ENCODE measurements at places on chromosomes 6 and 20.

DNA sequence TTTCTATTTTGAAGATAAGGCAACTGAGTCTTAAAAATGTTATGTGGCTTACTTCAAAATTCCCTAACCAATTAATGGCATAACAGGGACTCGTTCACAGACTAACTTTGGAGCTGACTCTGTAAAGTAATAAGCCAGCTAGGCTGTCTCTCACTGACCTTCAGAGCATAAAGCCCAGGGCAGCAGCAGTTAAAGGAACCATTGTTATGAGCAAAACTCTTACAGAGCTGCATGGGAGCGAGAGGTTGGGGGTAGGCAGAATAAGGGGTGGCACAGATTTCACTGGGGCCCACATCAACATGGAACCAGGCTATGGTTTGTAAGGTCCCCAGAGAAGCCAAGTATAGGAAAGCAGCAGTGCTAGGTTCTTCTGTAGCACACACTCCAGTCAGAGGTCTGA is 637.8 kb downstream of the RFPL4B start:
- no peak for DNase-seq

GRCh38 chr6:34317882-34318498 is 69.2 kb upstream of the SMIM29 start:
- DNase-seq: no peak

- DNase-seq: no peak
Measured at GRCh38 chr6:116266803-116267202, 12.9 kb downstream of the TSPYL1 start.

DNA sequence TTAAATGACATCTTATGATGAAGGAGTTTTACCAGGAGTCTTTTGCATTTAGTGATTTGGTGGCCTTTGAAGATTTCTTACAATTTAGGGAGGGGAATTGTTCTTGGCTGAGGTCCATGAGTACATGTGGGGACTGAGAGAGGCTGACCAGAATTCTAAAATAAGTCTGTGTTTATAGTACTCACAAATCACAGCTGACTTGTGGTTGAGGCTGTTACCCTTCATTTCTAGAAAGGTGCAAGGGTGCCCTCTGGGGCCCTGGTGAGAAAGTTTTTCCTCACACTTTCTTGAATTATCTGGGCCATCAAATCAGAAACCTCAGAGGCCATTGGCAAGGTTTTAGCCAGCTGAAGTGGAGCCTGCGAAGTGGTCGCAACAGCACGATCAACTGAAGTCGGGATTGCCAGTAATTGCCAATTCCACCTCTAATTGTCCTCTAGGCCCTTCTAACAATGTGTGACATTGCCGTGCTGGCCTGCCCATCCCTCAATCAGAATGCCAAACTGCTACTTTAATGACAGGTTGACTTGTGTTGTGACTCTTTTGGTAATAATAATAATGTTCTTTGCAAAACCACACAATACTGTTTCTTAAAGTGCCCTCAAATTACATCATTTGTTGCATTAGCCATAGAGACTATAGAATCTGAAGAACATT is 221.6 kb downstream of the OGFRL1 start:
- DNase-seq: peak; percentile 2

- DNase-seq: no peak
Measured at GRCh38 chr6:56424064-56424463, 176.7 kb upstream of the COL21A1 start.

DNA sequence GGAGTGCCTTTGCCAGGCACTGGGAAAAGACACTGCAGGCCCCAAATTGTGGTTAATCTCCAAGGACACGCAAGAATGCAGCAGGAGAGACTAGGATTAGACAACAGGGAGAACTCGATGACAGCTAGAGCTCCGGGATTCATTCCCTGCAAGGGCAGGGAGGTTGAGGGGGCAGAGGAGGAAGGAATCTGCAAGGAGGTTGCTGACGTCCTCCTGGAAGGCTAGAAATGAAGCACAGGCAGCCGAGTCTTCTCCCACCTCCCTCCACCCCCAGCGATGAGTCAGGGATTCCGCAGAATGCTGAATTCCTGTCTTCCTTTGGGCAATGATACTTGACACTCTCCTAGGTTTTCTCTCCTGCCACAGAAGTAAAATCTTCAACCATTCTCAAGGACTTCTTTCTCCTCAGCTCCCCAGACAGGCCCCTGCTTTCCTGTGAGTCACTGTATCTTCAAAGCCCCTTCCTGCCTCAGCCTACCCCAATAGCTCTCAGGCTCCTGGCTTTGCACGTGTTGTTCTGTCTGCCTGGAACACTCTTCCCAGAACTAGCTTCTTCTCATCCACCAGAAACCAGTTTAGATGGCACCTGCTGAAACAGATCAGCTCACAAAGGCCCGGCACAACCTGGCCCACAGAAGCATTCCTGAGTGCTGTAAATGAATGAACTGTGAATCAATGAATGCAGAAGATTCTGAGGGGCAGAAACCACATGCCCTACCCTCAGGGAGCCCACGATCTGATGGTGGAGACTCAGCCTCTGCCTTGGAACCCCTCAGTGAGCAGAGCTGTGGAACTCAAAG is 85.6 kb downstream of the MRPL14 start:
- peak; percentile 54 for DNase-seq

DNA sequence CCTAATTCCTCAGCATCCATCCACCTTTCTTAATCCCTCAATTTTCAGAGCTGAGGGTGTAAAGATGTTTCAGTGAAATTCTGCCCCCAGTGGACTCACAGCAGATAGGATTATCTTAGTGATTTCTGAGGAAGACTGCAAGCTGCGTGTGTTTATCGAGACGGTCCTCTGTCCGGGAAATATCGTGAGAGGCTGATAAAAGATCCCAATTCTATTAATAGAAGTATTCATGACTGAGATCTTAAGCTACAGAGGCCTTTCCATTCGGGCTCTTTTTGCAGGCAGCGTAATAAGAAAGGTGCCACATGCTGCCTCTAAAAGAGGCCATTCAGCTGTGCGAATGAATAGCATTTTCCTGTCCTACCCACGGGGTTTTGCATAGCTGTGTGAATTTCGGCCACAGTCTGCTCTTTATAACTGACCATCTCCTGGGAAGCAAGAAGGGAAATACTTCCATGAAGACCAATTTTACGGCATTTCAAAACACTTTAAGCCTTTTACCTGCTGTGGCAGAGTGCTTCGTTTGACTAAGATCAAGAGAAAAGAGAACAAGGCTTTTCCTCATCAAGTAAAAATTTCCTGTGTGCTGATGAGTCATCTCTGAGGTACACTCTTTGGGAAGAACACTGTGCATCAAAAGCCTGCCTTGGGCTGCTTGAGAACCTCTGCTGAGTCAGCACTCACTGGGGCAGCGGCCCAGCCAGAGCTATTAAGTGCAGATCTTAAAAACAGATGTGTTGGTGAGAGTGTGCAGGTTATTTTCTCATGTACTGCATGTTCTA is 208.8 kb downstream of the ARHGAP18 start:
- DNase-seq: peak; percentile 26

All from occipital lobe (tissue), 3 donors.